Activated T-helper 2 cell treated with anti-CD3 and anti-CD28 coated beads, Interferon-gamma antibody, Interleukin-2, Interleukin-4, amounts not matched to agents 10 μg/mL and 5 μg/mL and 100 μg/mL, durations not matched to agents 14 hours and 24 hours and 36 hours (primary cell): ENCODE measurements at places on chromosomes 6 and 20. TPM values are rescaled to one million over a fixed set of nuclear protein-coding genes. Genes with fewer than 3 reads are reported as not detected.

HMGCLL1 gene
- not detected in 2 replicates for total RNA-seq

TBP gene
- total RNA-seq: 26.4 and 27.8 TPM in 2 replicates

BLOC1S5 gene
- total RNA-seq: 21.2 and 25.4 TPM in 2 replicates

ULBP3 gene
- 0.52 and 0.53 TPM in 2 replicates for total RNA-seq

AVP gene
- total RNA-seq: not detected in 2 replicates

RNF182 gene
- total RNA-seq: not detected in 2 replicates

BCL2L1 gene
- total RNA-seq: 313 and 326 TPM in 2 replicates

SPTLC3 gene
- 0.68 and 0.80 TPM in 2 replicates for total RNA-seq

WFDC5 gene
- total RNA-seq: not detected in 2 replicates

LIN28B gene
- total RNA-seq: 0.05 TPM in 2 replicates

NOP56 gene
- total RNA-seq: 693 and 705 TPM in 2 replicates

MTFR2 gene
- 18.4 and 20.8 TPM in 2 replicates for total RNA-seq

PBOV1 gene
- not detected in 2 replicates for total RNA-seq

C20orf96 gene
- 7.6 and 9.5 TPM in 2 replicates for total RNA-seq

CNBD2 gene
- total RNA-seq: 3.6 and 4.4 TPM in 2 replicates

SLC4A11 gene
- 1.6 and 2.5 TPM in 2 replicates for total RNA-seq

SS18L1 gene
- 26.0 and 30.7 TPM in 2 replicates for total RNA-seq

MMP24 gene
- not detected in 2 replicates for total RNA-seq

ZNF341 gene
- total RNA-seq: 6.8 and 7.0 TPM in 2 replicates

USP49 gene
- total RNA-seq: 6.1 and 6.4 TPM in 2 replicates
